A673 (cell line): ENCODE measurements at places on chromosomes 7 and 10. TPM values are rescaled to one million over a fixed set of nuclear protein-coding genes. Genes with fewer than 3 reads are reported as not detected.

DNA sequence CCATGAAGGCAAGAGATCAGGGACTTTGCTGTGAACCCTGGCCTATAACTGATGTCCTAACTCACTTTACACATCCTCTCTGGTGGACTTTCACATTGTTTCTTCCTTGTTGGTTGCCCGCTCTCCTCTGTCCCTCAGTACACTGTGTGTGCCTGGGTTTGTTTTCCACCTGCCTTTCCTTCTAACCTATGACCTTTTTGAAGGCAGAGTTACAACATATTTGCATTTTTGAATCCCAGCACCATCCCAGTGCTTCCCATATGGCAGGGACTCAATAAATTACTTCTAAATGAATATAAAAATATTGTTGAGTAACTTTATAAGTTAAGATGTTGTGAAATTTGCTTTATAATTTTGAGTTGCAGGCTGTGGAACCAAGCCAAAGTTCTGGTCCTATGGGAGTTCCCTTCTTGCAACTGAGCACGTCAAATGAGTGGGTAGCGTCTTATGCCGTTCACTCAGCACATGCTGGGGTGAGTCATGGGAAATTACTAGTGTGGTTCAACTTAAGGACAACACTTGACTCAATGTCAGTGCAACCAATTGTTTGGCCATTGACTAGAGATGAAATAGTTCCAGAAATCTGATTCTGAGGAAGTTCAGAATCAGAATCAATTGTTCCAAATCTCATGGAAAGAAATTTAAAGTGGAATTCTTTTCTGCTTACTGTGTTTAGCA is 250.9 kb downstream of the TWIST1 start:
- peak; percentile 86 for DNase-seq
- H3K36me3 ChIP-seq = no peaks in the 10 kb centered on the region
- peaks cover 4% of the 10 kb centered on the region for H3K4me1 ChIP-seq
- H3K27me3 ChIP-seq = no peaks in the 10 kb centered on the region
- no peak overlapping the region for H3K4me3 ChIP-seq

AGBL3 gene
- 2.4 and 2.9 TPM in 2 replicates for total RNA-seq

DNA sequence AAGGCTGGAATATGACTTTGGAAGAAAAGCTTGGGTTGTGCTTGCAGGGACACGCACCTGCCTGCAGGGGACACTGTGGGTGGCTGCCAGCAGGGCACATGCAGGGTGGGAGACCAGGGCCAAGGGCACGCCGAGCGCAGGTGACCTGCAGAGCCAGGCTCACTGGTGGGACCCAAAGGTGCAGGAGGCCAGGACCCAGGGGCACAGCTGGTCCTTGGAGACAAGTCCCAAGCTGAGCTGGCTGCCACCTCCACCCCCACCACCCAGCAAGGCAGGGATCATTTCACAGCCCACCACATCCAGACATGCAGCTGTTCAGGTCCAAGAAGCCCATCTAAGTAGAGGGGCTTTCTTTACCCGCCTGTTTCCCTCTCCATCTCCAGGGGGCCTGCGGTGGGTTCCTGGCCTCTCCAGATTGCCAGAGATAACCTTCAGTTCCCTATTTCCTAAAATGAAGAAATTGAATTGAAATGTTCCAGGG is 13.8 kb upstream of the CLIP2 start:
- H3K27me3 ChIP-seq = no peaks in the 10 kb centered on the region
- peaks cover 20% of the 10 kb centered on the region for H3K4me1 ChIP-seq
- DNase-seq = no peak
- no peak overlapping the region for H3K4me3 ChIP-seq
- no peak overlapping the region for H3K27ac ChIP-seq

DNA sequence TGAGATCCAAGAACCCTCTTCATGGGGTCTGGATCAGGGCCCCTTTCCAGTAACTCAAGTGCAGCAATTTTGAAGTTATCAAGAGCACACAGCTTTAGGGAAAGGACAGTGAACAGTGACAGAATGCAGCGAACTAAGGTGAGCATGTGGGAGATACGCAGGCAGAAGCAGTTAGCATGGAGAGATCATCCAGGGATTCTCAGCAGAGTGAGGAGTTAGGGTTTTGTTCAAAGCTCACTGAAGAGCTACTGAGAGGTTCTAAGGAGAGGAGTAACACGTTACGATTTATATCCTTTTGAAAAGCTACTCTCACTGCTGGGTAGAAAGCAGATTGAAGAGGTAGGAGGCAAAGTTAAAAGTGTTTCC is 83.6 kb upstream of the MPP7 start:
- no peaks in the 10 kb centered on the region for H3K36me3 ChIP-seq
- no peak for DNase-seq
- H3K4me3 ChIP-seq = no peak overlapping the region

- H3K4me3 ChIP-seq = no peak overlapping the region
- H3K27ac ChIP-seq = no peak overlapping the region
- no peaks in the 10 kb centered on the region for H3K27me3 ChIP-seq
- H3K36me3 ChIP-seq = no peaks in the 10 kb centered on the region
These were observed 86.6 kb downstream of the STRA8 start for GRCh38 chr7:135320268-135320667.

GRCh38 chr7:33986951-33987947 is 81.9 kb downstream of the BMPER start:
- H3K36me3 ChIP-seq = no peaks in the 10 kb centered on the region
- H3K4me1 ChIP-seq = peaks cover 15% of the 10 kb centered on the region
- H3K27me3 ChIP-seq = no peaks in the 10 kb centered on the region
- H3K4me3 ChIP-seq = no peak overlapping the region
- peak overlapping the region; percentile 3 for H3K27ac ChIP-seq

- DNase-seq = no peak
- H3K4me1 ChIP-seq = peaks cover 13% of the 10 kb centered on the region
- no peaks in the 10 kb centered on the region for H3K27me3 ChIP-seq
- no peaks in the 10 kb centered on the region for H3K36me3 ChIP-seq
- H3K27ac ChIP-seq = peak overlapping the region; percentile 98
These were observed 526 bp downstream of the ZNF248 start for GRCh38 chr10:37856881-37857286.

GRCh38 chr7:70893971-70894715 is 237.8 kb upstream of the GALNT17 start:
- H3K4me3 ChIP-seq = no peak overlapping the region
- no peaks in the 10 kb centered on the region for H3K36me3 ChIP-seq
- H3K4me1 ChIP-seq = no peaks in the 10 kb centered on the region
- H3K27ac ChIP-seq = no peak overlapping the region

DNA sequence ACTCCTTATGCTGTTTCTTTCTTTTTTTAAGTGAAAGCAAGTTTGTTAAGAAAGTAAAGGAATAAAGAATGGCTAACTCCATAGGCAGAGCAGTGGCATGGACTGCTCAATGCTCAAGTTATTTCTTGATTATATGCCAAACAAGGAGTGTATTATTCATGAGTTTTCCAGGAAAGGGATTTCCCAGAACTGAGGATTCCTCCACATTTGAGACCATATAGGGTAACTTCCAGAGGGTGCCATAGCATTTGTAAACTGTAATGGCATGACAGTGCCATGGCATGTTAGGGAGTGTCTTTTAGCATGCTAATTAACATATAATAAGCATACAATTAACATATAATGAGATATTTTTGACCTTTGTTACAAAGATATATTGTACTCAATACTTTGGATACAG is 1034.5 kb upstream of the PHF14 start:
- no peak for DNase-seq
- H3K4me3 ChIP-seq = no peak overlapping the region
- no peaks in the 10 kb centered on the region for H3K27me3 ChIP-seq
- no peaks in the 10 kb centered on the region for H3K4me1 ChIP-seq

DNA sequence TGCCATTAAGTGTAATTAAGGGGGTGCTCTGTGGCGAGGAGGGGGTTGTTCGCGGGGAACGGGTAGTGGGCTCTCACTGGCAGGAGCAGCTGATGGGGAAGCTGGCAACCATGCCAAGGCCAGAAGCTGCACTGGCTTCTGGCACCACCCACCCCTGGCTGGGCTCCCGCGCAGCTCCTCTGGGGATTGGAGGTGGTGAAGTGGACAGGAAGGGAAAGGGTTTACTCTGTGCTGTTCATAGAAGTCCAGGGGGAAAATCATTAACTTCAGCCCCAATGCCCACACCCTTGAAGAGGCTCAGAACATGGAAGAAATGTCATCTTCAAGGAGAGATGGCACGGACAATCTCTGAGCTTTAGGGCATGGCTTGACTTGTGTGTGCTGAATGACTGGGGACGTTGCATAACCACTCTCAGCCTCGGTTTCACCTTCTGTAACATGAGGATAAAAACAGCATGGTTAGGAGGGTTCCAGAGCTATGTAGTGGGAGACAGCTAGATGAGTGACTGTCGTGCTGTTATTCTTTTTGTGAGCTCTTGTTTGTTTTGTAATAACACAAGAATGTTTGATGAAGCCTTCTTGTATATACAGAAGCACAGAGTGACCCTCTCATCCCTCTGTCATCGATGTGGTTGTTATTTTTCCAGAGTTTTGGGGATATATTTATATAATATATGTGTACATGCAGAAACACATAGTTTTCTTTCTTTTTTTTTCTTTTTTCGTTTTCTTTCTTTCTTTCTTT is 29.9 kb downstream of the KAZALD1 start:
- H3K27me3 ChIP-seq = peaks cover 33% of the 10 kb centered on the region
- no peaks in the 10 kb centered on the region for H3K4me1 ChIP-seq
- H3K36me3 ChIP-seq = no peaks in the 10 kb centered on the region
- DNase-seq = no peak
- H3K4me3 ChIP-seq = no peak overlapping the region

GRCh38 chr7:116024826-116025809 is 5.4 kb downstream of the TFEC start:
- H3K4me1 ChIP-seq = peaks cover 6% of the 10 kb centered on the region
- no peak overlapping the region for H3K27ac ChIP-seq
- H3K36me3 ChIP-seq = no peaks in the 10 kb centered on the region
- H3K4me3 ChIP-seq = no peak overlapping the region
- no peaks in the 10 kb centered on the region for H3K27me3 ChIP-seq

GRCh38 chr10:112526139-112526538 is 79.1 kb downstream of the VTI1A start:
- H3K4me3 ChIP-seq = no peak overlapping the region
- DNase-seq = no peak
- H3K27ac ChIP-seq = no peak overlapping the region
- H3K27me3 ChIP-seq = no peaks in the 10 kb centered on the region
- no peaks in the 10 kb centered on the region for H3K36me3 ChIP-seq
- H3K4me1 ChIP-seq = peaks cover 28% of the 10 kb centered on the region

PLCE1 gene
- 0.26 and 0.31 TPM in 2 replicates for total RNA-seq

DNA sequence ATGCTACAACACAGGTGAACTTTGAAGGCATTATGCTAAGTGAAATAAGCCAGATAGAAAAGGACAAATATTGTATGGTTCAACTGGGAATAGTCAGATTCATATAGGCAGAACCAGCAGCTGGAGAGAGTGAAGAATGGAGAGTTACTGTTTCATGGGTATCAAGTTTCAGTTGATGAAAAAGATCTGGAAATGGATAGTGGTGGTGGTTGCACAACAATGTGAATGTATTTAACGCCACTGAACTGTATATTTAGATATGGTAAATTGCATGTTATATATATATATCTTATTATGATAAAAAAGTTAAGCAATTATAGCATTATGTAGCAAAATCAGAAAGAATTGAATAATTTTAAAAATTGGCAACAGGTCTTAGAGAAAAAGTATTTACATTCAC is 3.9 kb downstream of the LMBR1 start:
- H3K27me3 ChIP-seq = no peaks in the 10 kb centered on the region
- H3K4me3 ChIP-seq = no peak overlapping the region
- H3K36me3 ChIP-seq = no peaks in the 10 kb centered on the region

- H3K36me3 ChIP-seq = no peaks in the 10 kb centered on the region
- H3K4me1 ChIP-seq = peaks cover 18% of the 10 kb centered on the region
- no peak for DNase-seq
- no peak overlapping the region for H3K4me3 ChIP-seq
- no peak overlapping the region for H3K27ac ChIP-seq
These were observed 20.8 kb upstream of the JCAD start for GRCh38 chr10:30080161-30080560.

DNA sequence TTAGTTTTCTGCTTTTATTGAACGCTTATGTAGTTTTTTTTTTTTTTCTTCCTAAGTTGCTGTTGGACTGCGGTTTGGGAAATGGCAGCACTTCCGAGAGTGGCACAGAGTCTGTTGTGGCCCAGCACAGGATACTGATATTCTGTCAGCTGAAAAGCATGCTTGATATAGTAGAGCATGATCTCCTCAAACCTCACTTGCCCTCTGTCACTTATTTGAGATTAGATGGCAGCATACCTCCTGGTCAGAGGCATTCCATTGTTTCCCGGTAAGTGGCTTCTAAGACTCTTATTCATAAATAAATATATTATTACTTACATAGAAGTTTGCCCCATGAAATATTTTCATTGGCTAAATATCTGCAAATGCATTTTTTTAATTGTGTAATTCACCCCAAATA is 101.1 kb downstream of the BTAF1 start:
- H3K4me1 ChIP-seq = no peaks in the 10 kb centered on the region
- no peaks in the 10 kb centered on the region for H3K27me3 ChIP-seq
- DNase-seq = no peak
- H3K4me3 ChIP-seq = no peak overlapping the region
- no peak overlapping the region for H3K27ac ChIP-seq

DNA sequence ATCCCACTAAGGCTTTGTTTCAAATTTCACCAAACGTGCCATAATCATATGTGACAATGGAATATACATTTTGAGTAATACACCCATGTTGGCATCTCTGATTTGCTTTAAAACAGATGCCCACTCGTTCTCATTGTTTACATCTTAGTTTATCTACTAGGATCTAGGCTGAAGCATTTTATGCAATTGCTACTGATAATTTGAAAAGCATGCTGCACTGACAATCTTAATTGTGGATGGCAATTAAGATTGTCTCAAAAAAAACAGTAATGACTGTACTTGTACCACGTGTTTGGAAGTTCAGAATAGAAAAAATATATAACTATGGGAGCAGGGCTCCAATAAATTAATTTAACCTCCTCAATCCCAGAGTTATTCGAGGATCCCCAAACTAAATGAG is 136.8 kb downstream of the CRPPA start:
- H3K27ac ChIP-seq = no peak overlapping the region
- no peaks in the 10 kb centered on the region for H3K4me1 ChIP-seq
- H3K27me3 ChIP-seq = no peaks in the 10 kb centered on the region
- no peak overlapping the region for H3K4me3 ChIP-seq

- no peaks in the 10 kb centered on the region for H3K36me3 ChIP-seq
- no peak for DNase-seq
- H3K4me3 ChIP-seq = no peak overlapping the region
- H3K27ac ChIP-seq = no peak overlapping the region
These were observed 344.6 kb upstream of the AOAH start for GRCh38 chr7:37068902-37069301.
